Posterior cingulate gyrus (tissue), 11 donors: ENCODE measurements at places on chromosomes 6 and 20.

DNA sequence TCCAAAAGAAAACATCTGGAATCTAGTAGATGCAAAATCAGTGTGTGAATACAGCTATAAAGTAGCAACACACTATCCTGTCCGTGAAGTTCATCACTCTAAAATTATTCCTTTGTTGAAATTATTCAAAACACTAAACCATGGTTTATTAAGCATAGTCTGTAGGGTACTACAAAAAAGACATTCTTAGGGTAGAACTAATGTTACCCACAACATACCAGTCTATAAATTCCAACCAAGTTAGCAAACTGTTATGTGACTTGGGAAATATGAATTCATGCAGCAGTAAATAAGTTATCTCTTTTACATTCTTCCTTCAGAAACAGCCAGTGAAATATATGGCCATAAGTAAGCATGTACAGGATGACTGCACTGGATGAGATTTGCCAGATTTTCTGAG, 580.3 kb upstream of the ADGRB3 start:
- DNase-seq = no peak

GRCh38 chr20:48676125-48676524, 151.7 kb downstream of the PREX1 start:
- no peak for DNase-seq

GRCh38 chr20:34016736-34017135, 23.0 kb downstream of the RALY start:
- DNase-seq = no peak

DNA sequence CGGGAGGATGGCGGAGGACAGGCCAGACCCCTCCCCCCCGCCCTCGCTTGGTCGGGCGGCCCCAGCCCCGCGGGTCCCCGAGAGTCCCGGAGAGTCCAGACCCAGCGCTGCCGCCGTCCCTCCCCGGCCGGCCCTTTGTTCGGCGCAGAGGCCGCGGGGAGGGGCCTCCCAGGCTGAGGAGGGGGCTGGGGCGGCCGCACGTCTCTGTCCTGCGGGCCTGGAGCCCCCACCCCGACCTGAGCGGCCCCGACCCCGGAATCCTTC, 806 bp downstream of the KCNQ2 start:
- DNase-seq = no peak

GRCh38 chr6:136677822-136678221, 114.5 kb downstream of the MAP3K5 start:
- DNase-seq = no peak

DNA sequence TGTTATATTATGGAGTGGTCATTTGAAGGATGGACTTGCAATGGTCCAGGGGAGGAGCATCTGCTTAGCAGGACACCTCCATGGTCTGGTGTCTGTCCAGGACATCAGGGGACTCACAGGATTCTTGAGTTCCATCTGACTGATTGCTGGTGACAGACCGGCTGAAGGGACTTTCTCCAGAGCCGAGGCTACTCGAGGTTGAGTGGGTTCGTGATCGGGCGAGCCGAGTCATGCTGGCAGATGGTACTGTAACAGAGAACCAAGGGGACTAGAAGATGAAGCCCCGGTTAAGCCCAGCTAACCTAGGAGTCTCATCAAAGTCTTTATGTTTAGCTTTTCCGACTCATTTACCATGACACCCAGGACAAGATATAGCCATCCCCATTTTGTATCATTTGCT, 7.5 kb upstream of the SLA2 start:
- no peak for DNase-seq
